K562 (cell line): ENCODE measurements at places on chromosomes 3 and 15. TPM values are rescaled to one million over a fixed set of nuclear protein-coding genes. Genes with fewer than 3 reads are reported as not detected.

The PRR20G gene
- total RNA-seq = not detected in 2 replicates

The PARP15 gene
- 0.38 and 0.45 TPM in 2 replicates for total RNA-seq

The VWA5B2 gene
- 0.04 TPM in 1 of 2 replicates, not detected in the other for total RNA-seq

The POPDC2 gene
- total RNA-seq = 0.13 TPM in 1 of 2 replicates, not detected in the other

The ITIH3 gene
- 0.25 and 0.35 TPM in 2 replicates for total RNA-seq

The TMEM44 gene
- 16.9 and 18.1 TPM in 2 replicates for total RNA-seq

The TMEM158 gene
- 33.2 and 46.5 TPM in 2 replicates for total RNA-seq

The PLXND1 gene
- 28.1 and 28.2 TPM in 2 replicates for total RNA-seq

The ZNF660 gene
- total RNA-seq = 0.13 and 0.29 TPM in 2 replicates

The ANAPC13 gene
- 49.2 and 53.0 TPM in 2 replicates for total RNA-seq

The RTP3 gene
- total RNA-seq = not detected in 2 replicates

The LSMEM2 gene
- total RNA-seq = not detected in 2 replicates

The SMCO1 gene
- total RNA-seq = 0.20 TPM in 1 of 2 replicates, not detected in the other

The KLHL25 gene
- total RNA-seq = 0.13 and 0.20 TPM in 2 replicates

The KY gene
- total RNA-seq = not detected in 2 replicates

The SOX2 gene
- 0.07 and 0.13 TPM in 2 replicates for total RNA-seq

The FOXB1 gene
- not detected in 2 replicates for total RNA-seq
